G401 (cell line): ENCODE measurements at places on chromosomes 13 and 19. TPM values are rescaled to one million over a fixed set of nuclear protein-coding genes. Genes with fewer than 3 reads are reported as not detected.

Gene LPAR2
- 5.6 and 6.3 TPM in 2 replicates for total RNA-seq

Gene BLVRB
- 195 and 247 TPM in 2 replicates for total RNA-seq

DNA sequence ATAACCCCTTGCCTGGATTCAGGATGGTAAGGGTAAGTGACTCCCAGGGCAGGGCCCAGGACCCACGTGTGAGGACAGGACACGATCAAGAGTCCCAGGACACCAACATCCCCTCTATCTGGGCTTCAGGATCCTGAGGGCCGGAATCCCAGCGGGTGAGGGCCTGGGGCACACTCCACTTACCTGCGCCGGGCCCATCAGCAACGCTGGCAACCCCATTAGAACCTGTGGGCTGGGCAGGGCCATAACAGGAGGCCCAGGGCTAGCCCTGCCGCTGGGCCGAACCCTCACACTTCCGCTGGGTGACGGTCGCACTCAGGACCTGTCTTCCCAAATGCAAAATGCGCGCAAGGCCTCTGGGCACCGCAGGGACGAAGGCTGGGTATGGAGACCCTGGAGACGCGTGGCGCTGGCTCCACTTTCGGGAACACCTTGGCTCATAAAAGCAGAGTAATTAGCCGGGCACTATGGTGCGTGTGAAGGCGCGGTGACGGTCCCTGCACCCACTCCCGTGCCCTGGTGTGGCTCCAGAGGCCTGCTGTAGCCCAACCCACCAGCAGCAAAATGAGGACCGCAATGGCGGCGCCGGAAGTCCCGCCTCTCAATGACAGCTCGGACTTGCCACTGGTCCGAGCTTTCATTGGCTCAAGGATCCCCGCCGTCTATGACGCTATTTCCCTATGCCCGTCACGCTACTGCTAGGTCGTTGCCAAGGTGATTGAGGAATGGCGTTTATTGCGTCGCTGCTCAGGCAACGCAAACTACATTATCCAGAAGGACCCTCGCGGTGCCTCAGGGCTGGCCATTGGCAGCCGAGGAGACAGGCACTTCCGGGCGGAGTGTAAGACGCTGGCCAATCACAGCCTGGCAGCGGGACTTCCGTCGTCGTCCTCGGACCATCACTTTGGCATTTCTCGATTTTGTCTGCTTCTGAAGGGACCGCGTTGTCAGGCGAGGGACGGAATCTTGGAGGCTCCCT, at the start of gene ZNF132:
ZNF132 (minus strand) TSS at position 578 of the 979 bp plus-strand sequence; CDS start at position 246, 332 bp downstream.
- DNase-seq: peak; percentile 100

DNA sequence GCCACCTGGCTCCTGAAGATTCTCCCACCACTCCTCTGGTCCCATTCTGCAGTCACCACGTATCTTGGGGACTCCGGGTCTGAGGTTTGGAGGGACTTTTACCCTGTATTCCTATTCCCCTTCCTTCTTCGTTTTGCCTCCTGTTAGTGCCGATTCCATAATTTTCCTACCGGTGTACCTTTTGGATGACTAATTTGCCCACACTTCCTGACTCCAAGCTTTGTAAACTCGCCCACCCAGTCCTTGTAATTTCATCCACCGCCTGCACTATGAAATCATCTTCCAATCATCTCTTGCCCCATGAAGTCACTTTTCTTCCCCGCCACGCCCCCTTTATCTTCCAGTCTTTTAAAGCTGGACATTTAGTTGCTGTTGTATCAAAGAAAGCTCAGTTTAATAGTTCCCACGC, 572 bp downstream of the UCHL3 start:
- no peak for DNase-seq

GRCh38 chr13:28313579-28313978, 175.2 kb downstream of the PAN3 start:
- DNase-seq: no peak

DNA sequence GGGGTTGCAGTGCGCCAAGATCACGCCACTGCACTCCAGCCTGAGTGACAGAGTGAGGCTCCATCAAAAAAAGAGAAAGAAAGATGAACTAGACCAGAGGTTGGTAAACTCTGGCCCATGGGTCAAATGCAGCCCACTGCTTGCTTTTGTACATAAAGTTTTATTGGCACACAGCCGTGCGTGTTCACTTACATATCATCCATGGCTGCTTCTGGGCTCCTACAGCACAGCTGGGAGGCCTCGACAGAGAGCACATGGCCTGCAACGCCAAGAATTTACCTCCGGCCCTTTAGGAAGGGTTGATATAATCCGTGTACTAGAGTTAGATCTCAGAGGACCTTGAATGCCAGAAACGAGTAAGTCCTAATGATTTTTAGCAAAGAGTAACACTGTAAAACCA, 46.0 kb downstream of the GNG7 start:
- no peak for DNase-seq

DNA sequence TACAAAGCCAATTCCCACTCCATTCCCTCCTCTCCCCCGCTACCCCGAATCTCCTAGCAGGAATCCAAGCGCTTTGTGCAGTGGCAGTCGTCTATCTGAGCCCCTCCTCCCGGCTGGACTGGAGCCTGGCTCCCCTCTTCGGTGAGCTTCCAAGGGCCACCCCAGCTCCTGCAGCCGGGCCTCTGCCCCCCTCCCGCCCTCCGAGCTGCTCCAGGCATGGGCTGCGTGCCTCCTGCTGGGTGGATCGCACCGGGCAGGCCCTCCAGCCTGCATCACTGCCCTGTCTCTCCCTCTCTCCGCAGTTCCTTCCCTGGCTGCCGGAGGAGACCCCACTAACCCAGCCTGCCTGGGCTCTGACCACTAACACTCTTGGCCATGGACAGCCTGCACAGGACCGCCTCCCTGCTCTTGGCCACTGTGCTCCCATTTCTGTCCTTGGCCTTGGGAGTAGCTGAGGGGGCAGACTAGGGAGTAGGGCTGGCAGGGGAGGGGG, 12.9 kb upstream of the LENG8 start:
- peak; percentile 30 for DNase-seq

DNA sequence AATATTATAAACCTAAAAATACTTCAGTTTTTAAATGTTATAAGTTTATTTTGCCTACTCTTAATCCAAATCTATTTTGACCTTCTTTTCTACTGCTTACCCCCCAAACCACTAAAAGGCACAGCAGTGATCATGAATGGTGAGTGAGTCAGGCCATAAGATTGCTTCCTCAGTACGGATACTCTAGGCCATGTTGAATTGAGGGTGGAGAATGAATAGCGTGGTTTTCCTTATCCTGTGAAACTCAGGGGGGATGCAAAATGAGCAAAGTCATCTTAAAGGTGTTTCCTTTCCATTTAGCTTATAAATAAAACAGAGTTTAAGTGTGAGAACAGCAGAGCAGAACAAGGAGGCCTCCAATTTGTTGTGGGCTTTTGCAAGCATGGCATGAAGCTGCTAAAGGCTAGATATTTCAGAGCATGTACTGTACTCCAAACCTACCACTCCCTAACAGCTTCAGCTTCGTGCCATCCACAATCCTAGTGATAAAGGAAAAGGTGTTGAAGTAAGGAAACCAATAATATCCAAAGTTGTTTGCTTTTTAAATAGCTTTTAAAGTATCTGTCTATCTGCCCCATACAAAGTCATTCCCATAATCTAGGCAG, 25.0 kb downstream of the SERPINE3 start:
- no peak for DNase-seq

DNA sequence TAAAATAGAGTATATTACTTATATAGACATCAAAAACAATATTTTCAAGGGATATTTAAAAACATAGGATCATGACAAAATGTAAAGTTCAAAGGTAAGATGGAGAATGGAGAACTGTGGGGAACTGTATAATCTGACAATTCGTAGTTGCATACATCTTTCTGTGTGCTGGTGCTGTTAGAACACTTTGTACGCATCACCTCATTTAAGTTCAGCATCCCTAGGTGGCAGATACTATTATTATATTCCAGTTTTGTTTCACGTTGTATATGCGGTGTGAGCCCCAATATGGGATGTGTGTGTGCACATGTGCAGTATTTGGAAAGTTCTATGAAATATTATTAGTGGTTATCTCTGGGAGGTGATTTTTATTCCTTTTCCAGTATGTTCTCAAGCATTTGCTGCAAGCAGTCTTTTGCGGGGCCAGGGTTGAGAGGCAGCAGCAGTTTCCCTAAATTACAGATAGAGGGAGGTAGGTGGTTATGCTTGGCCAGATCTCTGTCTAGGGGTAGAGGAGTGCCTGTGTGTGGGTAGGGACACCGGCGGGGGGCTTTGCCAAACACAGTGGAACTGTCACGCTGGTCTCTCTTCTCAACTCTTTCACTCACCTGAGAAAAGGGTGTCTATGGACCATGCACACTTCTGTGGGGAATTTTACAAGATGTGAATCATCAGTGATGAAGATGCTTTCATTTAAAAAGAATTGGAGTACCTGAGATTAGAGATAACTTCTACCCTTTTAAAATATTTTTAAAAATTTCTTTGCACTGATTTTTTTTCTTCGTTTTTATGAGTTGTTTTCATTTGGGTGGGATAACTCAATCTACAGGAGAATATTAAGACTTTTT, 55.6 kb upstream of the ALOX5AP start:
- peak; percentile 77 for DNase-seq

GRCh38 chr19:7395360-7396066, 46.8 kb downstream of the ARHGEF18 start:
- DNase-seq: peak; percentile 13

- no peak for DNase-seq
Observed at GRCh38 chr19:49518033-49518432, 5.6 kb downstream of the FCGRT start.

DNA sequence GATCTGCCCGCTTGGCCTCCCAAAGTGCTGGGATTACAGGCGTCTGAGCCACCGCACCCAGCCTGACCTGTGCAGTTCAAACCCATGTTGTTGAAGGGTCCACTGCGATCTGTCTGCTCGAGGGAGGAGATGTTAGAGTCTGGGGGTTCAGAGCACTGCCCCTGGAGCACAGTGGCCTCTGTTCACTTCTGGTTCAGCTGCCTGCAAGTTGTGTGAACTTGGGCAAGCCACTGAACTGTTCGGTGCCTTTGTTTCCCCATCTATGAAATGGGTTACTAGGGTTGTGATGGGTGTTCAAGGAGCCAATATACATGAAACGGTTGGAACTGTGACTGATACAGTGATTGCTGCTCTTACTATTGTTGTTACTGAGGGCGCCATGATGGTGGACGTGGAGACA, 1.7 kb downstream of the PLIN5 start:
- DNase-seq: no peak

DNA sequence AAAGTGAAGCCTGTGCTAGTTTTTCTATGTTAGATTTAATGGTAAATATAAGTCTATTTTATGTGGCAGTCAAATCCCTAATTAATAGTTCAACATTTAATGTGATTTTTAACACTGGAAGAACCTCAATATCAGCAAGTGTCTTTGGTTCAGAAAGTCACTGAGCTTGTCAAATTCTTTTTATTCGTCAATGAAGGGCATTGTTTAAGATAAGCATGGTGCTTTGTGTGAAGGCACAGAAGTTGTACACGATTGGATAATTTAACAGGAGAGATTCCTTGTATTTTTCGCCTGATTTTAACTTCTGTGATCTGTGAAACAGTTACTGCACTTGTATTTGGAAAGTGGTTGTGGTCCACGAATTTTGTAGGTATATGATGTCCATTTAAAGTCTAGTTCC, 30.2 kb upstream of the RB1 start:
- DNase-seq: no peak

DNA sequence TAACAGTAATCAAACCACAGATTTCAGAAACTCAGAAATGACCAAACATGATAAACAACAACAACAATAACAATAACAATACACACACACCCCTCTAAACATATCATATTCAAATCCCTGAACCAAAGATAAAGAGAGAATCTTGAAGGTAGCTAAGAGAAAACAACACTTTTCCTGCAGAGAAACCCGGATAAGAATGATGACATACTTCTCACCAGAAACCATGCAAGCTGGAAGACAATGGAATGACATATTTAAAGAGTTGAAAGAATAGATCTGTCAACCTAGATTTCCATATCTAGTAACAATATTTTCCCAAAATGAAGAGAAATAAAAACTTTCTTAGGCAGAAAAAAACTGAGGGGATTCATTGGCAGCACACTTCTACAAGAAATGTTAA, 138.1 kb downstream of the LIG4 start:
- no peak for DNase-seq

DNA sequence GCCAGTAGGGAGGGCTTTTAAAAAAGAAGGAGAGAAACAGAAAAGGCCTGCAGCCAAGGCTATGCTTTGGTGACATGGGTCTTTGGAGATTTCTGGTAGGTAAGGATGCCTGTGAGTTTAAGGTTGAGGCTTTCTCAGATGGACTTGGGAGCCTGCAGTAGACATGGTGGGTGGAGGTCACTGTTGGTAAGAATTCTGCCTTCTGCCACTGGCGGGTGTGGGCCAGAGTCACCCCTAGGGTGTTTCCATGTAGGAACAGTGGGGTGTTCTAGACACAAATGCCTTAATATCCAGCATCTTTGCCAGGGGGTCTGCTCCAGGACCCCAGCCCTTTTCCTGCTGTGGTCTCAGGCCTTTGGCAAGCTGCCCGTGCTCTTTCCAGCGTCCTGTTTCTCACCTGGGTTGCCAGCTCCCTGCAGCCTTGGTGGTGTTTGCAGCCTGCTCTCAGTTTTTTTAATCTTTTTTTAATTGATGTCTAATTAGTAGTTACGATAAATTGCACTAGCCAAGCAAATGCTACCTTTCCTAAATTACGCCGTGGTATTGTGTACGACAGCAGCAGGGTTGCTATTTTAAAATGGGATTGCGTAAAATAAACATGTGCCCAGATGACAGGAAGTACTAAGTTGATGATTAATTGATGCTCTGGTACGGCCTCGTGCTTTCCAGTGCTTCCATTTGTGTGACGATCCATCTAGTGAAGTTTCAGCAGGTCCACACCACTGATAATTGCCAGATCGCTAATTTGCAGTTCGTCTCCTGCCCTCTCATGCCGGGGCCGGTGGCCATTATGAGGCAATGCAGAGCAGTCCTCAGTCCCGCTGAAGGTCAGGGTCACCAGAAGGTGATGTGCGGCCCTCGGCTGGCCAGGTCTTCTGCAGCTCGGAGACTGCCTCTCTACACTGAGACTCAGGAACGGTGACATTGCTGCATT, 35.3 kb upstream of the NPAS1 start:
- no peak for DNase-seq

DNA sequence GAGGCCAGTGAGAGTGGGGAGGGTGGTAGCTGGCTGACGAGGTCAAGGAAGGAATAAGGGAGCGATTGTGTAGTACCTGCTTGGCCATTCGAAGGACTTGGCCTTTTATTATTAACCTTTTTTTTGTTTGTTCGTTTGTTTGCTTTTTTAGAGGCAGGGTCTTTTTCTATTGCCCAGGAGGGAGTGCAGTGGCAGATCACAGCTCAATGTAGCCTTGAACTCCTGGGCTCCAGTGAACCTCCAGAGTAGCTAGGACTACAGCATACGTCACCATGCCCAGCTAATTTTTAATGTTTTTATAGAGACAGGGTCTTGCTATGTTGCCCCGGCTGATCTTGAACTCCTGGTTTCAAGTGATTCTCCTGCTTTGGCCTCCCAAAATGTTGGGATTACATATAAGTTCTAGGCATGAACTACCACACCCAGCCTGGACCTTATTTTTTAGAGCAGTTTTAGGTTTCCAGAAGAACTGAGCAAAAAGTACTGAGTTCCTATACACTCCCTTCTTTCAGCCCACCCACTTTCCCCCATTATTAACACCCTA, 25.5 kb downstream of the ARHGEF7 start:
- no peak for DNase-seq

- no peak for DNase-seq
Observed at GRCh38 chr19:15324791-15325519, 7.4 kb downstream of the BRD4 start.

- no peak for DNase-seq
Observed at GRCh38 chr19:35524181-35524837, 3.8 kb downstream of the SBSN start.
